GM18507 (cell line): ENCODE measurements at places on chromosomes 5 and 9.

GRCh38 chr9:129891569-129891968, 56.3 kb downstream of the USP20 start:
- no peak for DNase-seq

DNA sequence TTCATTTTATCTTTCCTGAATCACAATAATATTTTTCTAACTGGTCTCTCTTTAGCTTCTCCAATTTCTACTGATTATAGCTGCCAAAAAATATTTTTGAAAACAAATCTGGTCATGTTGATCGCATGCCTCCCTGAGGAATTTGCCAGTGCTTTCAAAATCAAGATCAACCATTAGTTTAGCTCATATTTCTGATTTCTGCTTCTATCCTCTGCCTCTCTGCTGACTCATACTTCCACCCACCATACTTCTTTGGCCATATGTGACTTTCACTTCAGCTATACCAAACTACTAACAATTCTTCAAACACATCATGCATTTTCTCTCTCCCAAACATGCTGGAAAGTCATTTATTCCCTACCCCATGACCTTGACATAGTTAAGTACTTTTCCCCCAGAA, 636.5 kb downstream of the TLE1 start:
- DNase-seq = no peak

GRCh38 chr9:78103971-78104433, 72.4 kb upstream of the GNAQ start:
- no peak for DNase-seq

DNA sequence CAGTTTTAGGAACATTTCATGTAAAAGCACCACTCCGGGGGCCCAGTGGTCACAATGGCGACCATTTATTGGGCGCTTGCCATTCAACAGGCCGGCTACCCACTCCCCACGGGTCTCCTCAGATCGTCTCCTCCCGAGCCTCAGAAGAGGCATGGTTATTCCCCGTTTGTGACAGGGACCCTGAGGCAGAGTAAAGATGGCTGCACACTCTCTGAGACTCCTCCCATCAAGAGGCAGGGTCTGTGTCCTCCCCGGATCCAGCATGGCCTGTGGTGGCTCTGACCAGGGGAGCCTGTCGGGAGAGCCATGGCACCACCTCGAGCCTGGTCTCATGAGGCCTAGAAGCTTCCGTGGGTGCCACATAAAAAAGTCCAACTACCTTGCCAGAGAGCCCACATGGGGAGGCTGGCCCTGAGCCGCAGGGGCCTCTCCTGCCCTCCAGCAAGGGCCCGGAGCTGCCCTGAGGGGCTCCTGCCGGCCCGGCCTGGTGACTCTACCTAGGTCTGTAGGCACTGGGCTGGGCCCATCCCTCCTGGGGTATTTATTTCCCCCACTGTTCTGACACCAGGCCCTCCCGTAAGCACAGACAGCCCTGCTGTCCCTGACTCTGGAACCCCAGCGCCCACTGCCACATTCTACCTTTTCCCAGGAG, 90.8 kb downstream of the VAV2 start:
- no peak for DNase-seq

DNA sequence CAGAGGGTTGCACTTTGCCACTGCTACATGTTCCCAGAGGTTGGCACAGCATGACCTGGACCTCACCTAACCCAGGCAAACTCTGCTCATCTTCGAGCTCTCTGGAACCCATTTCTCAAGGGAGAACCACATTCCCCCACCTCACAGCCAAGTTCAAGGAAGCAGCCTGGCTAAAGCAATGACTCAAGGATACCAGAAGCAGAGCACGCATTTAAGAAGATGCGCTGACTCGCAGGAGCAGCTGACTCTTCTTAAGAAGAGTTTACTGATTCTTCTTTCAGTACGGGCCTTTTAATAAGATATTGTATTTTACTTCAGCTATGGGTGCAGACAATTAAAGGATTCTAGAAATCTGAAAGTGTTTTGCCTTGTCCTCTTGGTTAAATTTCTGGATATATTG, 4.1 kb upstream of the SEMA5A start:
- DNase-seq = no peak

DNA sequence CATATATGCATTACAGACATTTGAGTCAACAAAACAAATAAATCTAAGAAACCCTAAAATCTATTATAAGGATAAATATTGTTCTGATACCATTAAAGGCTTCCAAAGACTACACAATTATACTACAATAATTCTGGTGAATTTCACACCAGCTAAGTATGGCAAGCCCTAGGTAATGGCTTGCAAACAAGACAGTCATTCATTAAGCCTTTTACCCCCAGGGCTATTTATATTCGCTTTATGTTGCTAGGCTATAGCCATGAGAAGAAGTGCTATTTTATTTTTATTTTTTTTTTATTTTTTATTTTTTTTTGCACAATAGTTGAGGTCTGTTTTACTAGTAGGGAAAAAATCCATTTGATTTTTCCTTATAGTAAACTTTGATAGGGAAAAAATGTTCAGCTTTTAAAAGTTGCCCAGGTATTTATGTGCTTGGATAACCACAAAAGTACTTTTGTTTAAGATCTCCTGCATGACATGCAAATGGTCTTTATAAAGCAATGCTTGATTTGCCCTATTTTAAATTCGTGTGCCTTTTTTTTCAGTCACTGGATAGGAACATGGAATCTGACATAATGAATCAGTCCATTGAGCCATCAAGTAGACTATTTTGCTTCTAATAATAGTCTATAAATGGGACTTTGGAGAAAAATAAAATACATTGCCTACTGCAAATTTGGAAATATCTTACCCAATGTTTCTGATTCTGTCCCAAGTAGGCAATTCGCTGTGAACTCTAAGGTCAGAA, 946.3 kb upstream of the COX7C start:
- DNase-seq = no peak

DNA sequence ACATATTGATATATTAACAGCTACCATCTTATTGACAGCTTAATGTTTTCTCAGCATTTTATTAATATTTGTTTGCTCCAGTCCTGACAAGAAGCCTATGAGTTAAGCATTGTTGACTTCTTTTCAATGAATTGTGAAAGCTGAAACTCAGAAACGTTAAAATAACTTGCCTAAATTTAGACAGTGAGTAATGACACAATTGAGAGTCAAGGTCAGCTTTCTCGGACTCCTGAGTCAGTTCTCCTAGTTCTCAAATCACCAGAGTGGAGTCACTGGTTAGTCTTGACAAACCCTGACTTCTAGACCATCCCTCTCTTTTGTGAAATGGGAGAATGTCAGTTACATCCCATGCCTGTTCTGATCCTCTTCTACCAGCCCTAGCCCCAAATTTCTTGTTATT, 222.7 kb upstream of the ACO1 start:
- no peak for DNase-seq

- DNase-seq = no peak
Measured at GRCh38 chr5:100667161-100667630, 132.0 kb downstream of the FAM174A start.

- DNase-seq = no peak
Measured at GRCh38 chr9:137511758-137512463, 38.3 kb downstream of the PNPLA7 start.

GRCh38 chr9:105281926-105282325, 37.5 kb downstream of the SLC44A1 start:
- no peak for DNase-seq

DNA sequence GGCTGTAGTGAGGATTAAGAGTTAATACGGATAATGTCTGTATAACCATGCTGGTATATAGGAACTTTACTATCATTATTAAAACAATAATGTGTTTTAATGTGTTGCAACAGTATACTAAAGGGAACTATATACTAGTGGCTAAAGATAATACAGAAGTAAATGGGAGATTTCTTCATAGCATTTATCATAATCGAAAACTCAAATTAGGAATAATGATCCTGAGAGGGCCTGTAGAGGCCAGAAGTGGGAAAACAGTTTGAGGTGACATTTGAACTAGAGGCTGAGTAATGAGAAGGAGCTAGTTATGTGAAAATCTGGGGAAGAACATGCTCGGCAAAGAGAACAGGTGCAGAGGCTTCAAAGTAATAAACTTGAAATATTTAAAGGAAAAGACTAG, 2.9 kb downstream of the TCERG1 start:
- DNase-seq = no peak

GRCh38 chr9:91483189-91483691, 59.6 kb upstream of the NFIL3 start:
- DNase-seq = no peak

DNA sequence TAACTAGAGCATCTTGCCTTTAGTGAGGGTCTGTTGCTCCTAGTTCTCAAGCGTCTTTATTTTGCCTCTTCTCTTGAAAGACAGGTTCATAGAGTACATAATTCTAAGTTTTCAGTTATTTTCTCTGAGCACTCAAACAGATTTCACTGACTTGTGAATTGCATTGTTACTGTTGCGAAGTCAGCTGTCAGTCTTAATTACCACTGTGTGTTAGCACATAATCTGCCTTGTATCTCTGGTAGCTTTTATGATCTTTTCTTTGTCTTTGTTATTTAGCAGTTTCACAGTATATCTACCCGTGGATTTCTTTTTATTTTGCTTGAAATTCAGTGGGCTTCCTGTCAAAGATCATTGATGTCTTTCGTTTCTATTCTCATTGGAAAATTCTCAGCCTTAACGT, 192.9 kb downstream of the TTLL11 start:
- no peak for DNase-seq

GRCh38 chr5:181086026-181086883, 44.7 kb downstream of the OR2V1 start:
- no peak for DNase-seq

- no peak for DNase-seq
Measured at GRCh38 chr9:89382026-89382986, 64.0 kb downstream of the SECISBP2 start.

GRCh38 chr5:1468629-1469527, 23.6 kb upstream of the SLC6A3 start:
- no peak for DNase-seq

DNA sequence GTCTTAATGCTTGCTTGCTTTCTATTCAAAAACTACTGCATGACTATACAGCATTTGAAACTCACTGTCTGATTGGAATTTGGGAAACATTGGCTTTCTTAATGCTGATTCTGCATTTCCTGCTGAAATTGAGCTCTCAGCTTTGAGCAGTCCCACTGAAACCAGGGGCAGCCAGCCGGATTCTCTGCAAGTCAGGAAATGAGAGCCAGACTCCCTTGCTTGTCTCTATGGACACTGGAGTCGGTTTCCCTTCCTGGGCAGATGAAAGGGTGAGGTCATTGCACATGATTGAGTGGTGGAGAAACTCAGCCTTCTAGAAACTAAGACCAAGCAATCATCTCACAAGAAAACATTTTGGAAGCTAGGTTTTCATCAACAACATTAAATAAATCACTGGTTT, 119.7 kb upstream of the SPATA31C2 start:
- DNase-seq = no peak

- no peak for DNase-seq
Measured at GRCh38 chr5:167725264-167725663, 566.2 kb upstream of the WWC1 start.

DNA sequence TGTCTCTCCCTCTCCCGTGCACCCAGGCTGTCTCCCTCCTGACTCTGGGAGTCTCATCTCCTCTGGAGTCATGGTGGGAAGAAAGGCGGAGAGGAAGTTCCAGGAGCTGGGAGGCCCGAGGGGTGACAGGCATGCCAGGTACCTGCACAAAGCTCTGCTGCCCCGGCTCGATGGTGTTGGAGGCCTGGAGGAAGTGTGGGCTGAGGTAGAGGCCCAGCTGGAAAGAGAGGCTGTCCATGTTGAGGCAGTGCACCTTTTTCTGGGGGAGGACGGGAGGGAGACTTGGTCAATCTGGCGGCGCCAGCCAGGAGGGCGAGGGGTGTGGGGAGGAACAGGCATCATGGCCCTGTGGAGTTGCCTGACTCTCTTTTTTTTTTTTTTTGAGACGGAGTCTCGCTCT, 15.9 kb downstream of the FPGS start:
- no peak for DNase-seq

GRCh38 chr5:79834754-79835714, 145.4 kb downstream of the CMYA5 start:
- DNase-seq = no peak

GRCh38 chr5:999032-999501, 9.5 kb upstream of the NKD2 start:
- no peak for DNase-seq

DNA sequence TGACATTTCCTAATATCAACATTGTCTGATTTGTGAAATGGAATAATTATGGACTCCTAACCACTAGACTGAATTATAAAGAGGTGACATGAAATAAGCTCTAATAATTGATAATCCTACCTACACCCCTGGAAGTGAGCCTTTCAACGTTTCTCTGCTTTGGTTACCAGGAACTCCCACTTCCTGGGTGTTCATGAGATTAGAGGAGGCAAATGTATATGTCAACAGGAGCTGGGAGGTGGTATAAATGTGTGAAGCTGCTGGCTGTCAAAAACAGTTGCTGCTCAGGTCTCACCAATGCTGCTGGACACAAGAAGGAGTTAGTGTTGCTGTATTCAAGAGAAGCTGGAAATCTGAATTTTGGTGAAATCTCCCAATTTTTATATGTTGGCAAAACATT, 96.8 kb downstream of the CAMK4 start:
- no peak for DNase-seq

DNA sequence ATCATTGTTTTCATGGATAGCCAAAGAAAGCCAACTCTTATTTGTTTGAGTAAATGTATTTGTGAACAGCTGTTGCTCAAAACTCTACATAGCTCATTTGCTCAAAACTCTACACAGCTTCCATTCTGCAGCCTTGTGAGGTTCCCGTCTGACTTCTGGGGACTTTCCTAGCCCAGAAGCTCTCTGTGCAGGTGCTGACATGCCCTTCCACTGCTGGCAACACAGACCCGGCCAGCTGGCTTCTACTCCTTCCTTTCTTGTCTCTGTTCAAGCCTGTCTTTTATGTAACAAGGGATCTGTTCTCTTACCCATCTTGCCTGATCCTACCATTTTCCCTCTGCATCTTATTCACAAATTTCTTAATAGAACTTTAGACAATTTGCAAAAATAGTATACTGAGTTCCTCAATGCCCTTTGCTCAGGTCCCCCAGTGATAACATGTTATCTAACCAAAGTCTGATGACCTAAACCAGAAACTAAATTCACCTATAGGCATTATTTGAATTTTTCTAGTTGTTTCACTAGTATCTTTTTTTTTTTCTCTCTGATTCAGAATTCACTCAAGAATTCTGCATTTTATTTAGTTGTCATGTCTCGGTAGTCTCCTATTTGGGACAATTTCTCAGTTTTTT, 556.5 kb upstream of the SEMA6A start:
- no peak for DNase-seq
